ENCODE measurements at places on chromosomes 3 and 15.
A peak's percentile ranks its signal among the peaks of the same experiment; 100 is the strongest.

DNA sequence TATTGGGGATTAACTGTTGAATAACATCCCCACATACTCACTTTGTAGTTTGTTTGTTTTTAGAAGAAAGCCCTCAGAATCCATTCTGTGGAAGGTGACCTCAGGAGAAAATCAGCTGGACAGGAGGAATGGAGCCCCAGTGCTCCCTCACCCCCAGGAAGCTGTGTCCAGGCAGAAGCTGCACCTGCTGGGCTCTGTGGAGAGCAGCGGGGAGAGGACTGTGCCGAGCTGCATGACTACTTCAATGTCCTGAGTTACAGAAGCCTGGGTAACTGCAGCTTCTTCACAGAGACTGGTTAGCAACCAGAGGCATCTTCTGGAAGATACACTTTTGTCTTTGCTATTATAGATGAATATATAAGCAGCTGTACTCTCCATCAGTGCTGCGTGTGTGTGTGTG, 14.0 kb downstream of the TIGIT start:
- DNase-seq = no peak

GRCh38 chr3:37566730-37567129, 294.9 kb upstream of the CTDSPL start:
- DNase-seq = no peak

DNA sequence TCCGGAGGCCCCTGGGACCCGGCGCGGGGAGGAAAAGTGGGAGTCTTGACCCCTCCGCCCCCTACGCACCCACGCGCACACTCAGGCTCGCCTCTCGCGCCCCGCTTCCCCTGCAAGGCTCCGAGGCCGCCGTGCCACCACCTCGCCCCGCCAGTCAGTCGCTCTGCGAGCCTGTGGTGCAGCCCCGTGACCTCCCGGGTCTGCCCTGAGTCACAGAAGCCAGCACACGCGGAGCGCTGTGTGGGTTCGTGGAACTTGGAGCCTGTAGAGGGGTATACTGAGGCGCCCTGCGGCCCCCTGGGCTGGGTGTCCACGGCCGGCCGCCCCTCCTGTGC, 380 bp upstream of the ALS2CL start:
- DNase-seq = peak; percentile 41

GRCh38 chr15:64949383-64950186, 37.9 kb downstream of the ANKDD1A start:
- no peak for DNase-seq

DNA sequence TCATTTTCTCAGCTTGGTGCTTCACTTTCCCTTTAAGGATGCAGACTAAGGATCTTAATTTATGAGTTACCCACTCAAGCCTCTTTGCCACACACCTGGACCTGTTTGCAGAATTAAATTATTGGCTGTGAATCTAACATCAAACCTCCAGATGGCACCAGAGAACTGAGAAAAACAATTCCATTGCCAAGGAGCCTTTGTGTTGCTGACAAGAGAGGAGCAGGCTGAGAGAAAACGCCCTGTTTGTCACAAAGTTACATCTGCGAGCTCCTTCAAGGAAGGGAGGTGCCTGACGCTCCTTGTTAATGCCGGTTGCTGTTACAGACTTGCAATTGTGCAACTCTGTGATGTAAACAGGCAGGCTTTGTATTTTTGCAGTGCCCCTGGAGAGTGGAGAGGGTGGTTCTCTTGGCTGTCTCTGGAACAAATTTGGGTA, 36.3 kb upstream of the TMC3 start:
- DNase-seq = no peak

DNA sequence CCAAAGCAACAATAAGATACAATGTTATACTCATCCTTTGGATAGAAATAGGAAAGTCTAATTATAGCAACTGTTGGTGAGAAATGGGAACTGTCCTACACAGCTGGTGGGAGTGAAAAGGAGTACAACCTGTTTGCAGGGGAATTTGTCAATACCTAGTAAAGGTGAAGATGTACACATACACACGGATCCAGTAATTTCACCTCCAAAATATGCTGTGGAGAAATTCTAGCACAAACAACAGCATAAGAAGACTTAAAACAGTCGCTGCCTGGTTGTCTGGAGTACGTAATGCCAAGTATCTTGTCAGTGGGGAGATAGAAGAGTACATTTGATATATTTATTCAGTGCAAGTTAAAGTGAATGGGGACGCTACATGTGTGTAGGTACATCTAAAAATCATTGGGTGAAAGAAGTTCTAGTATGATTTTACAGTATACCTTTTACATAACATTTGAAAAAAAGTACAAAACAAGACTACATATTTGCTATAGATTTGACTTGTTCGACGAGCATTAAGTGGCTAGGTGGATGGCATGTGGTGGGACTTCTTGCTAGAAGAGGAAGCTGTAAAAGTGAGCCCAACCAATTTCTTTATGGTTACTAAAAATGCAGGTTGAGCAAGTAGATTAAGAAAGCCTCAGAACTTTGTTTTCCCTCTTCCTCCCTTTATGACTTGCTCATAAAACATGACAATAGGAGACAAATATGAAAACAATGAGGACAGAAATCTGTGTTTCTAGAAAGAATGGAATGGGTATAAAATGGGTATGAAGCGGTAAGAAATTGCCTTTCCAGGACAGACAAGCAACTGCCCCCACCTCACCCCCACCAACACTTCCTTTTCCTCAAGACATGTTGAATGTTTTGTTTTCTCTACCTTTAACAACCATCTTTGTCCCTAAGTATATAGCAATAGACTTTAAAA, 50.2 kb upstream of the CCR4 start:
- DNase-seq = no peak

GRCh38 chr3:54222316-54222715, 100.0 kb downstream of the CACNA2D3 start:
- DNase-seq = no peak

- no peak for DNase-seq
These were observed 15.2 kb downstream of the MRPS22 start for GRCh38 chr3:139358841-139359562.

DNA sequence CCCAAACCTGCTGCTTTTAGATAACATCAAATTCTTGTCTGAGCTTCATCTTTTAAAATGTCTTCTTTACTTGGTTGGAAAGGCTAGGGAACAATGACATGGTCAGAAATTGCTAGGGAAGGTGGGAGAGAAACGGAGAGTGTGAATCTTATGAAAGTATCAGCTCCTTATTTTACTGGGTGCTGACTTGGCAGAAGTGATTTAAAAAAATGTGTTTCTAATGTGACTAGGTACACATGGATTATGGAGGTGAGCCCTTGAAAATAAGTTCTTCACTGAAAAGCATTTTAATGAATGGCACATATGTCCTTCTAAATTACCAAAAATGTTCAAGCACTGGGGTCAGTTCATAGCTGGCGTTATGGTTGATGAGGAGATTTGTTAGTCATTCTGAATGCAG, 54.0 kb upstream of the PPARG start:
- no peak for DNase-seq

DNA sequence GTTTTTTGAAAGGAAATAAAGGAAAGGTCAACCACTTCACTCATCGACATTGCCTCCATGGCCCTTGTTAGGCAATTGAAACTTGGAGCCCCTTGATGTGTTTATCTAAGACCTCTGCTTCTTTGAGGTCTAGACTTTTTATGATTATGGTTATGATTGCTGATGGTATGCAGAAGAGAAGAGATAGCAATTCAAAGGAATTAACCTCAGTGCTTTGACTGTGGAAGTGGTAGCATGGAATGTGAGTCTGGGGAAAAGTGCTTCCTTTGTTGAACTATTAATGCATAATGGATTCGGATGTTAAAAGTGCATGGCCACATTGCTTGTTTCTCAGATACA, 46.1 kb downstream of the FNDC3B start:
- DNase-seq = no peak

DNA sequence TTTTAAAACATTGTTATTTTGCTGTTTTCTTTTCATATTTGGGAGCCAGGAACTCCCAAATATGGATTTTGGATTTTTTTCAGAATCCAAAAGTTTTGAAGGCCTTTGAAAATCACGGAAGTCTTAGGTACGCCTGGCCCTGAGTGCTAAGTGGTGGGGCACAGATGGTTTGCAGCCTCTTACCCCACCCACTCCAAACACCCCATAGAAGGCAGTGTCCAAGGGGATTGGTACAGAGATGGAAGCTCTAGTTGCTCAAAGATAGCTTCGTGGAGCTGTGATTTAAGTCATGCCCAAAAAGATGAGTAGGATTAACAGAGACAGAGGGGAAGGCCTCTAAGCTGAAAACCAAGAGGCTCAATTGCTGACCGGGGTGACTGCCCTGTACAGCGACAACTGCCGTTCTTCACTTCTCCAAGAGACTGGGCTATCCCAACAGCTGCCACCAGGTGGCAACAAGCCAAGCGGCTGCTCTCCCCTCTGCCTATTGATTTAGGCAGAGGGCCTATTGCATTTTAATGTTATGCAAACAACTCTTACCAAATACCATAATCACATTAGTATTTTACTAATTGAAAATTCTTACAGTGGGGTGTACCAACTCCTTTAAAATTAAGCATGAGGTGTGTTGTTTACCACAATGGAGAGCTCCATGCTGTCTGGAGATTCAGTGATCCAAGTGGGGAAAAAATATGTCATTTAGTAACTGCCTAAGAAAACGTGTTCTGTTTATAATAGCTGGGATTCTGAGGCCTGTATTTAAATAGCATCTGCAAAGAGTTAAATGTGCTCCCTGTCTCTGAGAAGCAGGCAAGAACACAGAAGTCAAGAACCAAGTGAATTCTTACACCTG, 64.0 kb upstream of the C15orf61 start:
- DNase-seq = peak; percentile 87

DNA sequence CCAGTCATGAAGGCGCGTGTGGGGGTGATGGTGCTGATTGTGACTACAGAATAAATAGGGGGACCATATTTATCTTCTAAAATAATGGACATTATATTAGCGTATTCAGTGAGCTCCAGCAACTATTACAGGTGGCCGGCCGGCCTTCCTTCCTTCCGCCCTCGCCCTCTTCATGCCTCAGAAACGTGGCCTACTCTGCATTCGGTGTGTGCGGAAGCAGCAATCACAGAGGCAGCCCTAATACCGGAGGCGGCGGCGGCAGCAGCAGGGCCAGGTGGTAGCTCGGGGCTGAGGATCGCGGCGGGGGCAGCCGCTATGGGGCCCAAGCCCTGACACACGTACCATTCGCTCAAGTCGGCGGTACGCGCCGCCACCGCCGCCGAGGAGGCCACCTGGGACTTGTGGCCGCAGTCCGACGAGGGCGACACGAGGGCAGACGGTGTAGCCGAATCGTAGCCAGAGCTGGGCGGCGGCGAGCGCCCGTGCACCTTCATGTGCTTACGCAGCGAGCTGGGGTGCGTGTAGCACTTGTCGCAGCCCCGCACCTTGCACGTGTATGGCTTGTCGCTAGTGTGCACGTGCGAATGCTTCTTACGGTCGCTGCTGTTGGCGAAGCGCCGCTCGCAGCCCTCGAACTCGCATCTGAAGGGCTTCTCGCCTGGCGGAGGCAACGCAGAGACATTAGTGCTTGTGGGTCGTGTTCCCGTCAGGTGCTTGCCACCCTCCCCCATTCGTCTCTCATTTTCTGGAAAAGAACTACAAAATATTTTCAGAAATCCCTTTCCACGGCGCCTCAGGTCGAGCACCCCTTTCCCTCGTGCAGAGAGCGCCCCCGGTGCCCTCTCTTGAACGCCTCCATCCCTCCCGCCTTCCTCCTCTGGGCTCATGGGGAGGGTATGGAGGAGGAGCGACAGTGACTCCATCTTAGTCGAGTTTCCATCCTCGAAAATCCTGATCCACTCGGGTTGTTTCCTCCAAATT, 15.5 kb downstream of the ZIC4 start:
- no peak for DNase-seq

GRCh38 chr3:100096866-100097265, 17.4 kb downstream of the FILIP1L start:
- DNase-seq = no peak

DNA sequence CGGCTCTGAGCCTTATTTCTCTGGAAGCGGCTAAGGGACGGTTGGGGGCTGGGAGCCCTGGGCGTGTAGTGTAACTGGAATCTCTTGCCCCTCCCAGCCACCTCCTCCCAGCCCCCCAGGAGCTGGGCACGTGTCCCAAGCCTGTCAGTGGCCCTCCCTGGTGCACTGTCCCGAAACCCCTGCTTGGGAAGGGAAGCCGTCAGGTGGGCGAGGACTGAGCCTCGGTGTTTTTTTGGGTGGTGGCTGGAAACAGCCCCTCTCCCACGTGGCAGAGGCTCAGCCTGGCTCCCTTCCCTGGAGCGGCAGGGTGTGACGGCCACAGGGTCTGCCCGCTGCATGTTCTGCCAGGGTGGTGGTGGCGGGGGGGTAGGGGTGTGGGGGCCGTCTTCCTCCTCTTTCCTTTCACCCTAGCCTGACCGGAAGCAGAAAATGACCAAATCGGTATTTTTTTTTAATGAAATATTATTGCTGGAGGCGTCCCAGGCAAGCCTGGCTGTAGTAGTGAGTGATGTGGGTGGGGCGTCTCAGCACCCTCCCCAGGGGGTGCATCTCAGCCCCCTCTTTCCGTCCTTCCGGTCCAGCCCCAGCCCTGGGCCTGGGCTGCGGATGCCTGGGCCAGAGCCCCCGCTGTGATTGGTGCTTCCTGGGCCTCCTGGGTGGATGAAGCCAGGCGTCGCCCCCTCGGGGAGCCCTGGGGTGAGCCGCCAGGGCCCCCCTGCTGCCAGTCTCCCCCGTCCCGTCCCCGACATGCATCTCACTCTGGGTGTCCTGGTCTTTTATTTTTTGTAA, 58.8 kb upstream of the GOLGA8A start:
- DNase-seq = no peak

- DNase-seq = no peak
These were observed 190.2 kb downstream of the STAG1 start for GRCh38 chr3:136562026-136562425.

GRCh38 chr3:184002469-184002868, 15.2 kb downstream of the ABCC5 start:
- no peak for DNase-seq

DNA sequence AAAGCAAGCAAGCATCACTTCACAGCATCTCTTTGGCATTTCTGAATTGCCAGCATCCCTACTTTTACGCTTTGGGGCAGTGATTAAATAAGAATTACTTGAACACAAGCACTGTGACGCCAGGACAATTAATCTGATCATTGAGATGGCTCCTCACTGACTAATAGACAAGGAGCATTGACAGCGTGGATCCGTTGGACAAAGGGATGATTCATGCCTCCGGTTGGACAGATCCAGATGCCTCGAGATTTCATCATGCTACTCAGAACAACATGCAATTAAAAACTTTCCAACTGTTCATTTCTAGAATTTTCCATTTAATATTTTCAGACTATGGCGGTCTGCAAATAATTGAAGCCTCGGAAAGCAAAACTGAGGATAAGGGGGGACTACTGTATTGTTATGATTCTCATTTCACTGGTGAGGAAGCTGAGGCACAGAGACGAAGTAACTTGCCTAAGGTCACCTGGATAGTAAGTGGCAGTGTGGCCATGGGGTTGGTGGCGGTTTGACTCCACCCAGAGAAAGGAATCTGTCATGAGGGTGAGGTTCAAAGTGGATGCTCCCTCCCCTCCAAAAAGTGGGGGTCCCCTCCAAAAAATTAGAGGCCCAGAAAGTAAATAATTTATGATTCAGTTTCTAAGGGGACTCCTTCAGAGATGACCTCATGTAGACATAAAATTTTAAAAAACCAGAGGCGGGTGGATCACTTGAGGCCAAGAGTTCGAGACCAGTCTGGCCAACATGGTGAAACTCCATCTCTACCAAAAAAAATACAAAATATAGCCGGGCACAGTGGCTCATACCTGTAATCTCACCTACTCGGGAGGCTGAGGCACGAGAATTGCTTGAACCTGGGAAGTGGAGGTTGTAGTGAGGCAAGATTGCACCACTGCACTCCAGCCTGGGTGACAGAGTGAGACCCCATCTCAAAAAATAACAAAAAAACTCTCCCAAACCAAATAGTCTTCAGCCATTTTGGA, 12.3 kb upstream of the PGPEP1L start:
- DNase-seq = no peak

- DNase-seq = no peak
These were observed 6.0 kb downstream of the ACTC1 start for GRCh38 chr15:34789326-34789725.

- no peak for DNase-seq
These were observed 115.6 kb downstream of the FNDC3B start for GRCh38 chr3:172154768-172155664.

Measured in stimulated activated CD4-positive, alpha-beta T cell treated with anti-CD3 and anti-CD28 coated beads, Interleukin-4, amount 100 ng/mL, for 24 hours (primary cell).